ENCODE measurements at places on chromosomes 5 and 9.

- no peak for DNase-seq
Measured at GRCh38 chr5:67211926-67212325, 15.3 kb upstream of the CD180 start.

- no peak for DNase-seq
Measured at GRCh38 chr9:98931600-98932389, 11.9 kb upstream of the COL15A1 start.

- no peak for DNase-seq
Measured at GRCh38 chr5:152514827-152515397, 109.8 kb upstream of the NMUR2 start.

DNA sequence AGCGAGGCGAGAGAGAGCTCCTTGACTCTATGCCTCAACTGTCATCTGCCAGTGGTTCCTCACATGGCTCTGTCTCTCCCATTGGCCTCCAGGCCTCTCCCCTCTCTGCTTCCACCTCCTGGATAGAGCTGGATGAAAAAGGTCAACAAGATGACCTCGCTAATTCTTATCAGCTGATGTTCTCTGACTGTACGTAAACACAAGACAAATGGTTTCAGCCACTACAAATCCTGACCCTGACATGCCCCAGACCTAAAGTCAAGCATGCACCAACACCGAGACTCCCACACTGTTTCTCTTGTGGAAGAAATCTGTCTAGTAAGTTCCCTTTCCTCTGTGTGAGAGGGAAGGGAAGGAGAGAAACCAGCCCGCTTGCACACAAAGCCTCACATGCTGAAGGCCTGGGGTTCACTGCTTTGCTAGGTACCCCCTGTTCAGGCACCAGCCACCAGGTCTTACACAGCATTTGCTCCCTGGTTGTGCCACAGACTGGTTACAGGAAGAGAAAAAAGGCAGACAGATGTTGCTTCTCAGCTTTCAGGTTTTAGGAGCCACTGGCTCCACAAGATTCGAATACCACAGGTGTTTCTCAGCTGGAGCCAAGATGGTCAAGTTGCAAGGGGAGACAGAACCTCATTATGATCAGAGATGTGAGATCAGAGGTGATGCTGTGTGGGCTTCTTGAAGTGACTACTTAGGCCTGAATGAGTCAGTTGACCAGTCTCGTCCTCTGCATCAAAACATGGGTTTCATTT, 592.5 kb downstream of the CCDC171 start:
- no peak for DNase-seq

GRCh38 chr5:145811834-145812625, 23.1 kb downstream of the PRELID2 start:
- DNase-seq, result no peak

GRCh38 chr5:52774005-52774410, 13.7 kb upstream of the ITGA1 start:
- DNase-seq, result no peak
